ENCODE measurements at places on chromosomes 3 and 15.

- DNase-seq = no peak
Observed at GRCh38 chr15:72962054-72962702, 90.1 kb upstream of the NEO1 start.

GRCh38 chr15:63492541-63493077 is 11.8 kb upstream of the USP3 start:
- DNase-seq = no peak

DNA sequence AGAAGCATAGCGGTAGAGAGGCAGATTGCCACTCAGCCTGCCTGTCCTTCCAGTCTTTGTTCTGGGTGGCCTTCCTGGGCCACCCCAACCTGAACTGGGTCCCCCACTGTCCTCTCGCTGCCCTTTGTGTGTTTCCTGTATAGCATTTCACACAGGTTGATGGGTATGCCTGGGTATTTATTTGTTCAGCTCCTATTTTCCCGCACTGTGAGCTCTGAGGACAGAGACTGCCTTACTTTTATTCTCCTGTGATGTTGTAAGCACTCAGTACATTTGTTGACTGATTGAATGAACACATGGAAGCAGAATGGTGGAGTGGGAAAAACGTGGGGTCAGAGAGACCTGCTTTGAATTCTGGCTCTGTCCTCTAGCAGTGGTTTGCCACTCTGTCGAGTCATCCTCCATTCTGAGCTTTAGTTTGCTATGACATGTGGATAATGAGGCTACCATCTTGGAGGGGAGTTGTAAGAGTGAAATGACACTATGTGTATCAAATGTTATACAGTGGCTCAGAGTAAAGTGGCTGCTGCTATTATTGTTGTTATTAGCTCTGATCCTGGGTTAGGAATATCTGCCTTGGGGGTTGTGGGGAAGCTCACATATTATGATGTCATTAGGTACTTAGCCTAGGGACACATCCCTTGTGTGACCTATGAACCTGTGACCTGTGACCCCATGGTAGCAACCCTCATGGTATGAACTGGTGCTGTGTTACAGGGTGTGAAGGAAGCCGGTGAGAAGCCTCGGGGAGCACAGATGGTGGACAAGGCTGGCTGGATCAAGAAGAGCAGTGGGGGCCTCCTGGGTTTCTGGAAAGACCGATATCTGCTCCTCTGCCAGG is 6.4 kb downstream of the PLEKHO2 start:
- no peak for DNase-seq

GRCh38 chr15:56064152-56064551 is 70.7 kb upstream of the NEDD4 start:
- DNase-seq = no peak

GRCh38 chr3:114212646-114213045 is 24.7 kb downstream of the ZNF80 start:
- no peak for DNase-seq

DNA sequence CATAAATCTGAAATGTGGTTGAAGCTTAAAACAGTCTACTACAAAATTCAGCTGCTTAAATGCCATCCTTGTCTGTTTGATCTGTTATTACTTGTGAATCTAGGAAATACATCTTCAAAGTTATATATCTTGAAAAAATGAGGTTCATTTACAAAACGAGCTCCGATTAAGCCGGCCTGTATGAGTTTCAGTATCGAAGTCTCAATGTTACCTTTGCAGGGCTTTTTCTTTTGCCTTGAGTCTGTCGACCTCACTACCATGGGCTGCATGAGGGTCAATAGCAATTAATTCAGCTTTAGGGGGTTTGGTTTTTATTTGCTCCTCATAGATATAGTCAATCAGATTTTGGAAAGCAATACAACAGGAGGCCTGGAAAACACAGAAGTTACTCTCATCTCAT is 23.2 kb downstream of the ERICH6 start:
- DNase-seq = no peak

DNA sequence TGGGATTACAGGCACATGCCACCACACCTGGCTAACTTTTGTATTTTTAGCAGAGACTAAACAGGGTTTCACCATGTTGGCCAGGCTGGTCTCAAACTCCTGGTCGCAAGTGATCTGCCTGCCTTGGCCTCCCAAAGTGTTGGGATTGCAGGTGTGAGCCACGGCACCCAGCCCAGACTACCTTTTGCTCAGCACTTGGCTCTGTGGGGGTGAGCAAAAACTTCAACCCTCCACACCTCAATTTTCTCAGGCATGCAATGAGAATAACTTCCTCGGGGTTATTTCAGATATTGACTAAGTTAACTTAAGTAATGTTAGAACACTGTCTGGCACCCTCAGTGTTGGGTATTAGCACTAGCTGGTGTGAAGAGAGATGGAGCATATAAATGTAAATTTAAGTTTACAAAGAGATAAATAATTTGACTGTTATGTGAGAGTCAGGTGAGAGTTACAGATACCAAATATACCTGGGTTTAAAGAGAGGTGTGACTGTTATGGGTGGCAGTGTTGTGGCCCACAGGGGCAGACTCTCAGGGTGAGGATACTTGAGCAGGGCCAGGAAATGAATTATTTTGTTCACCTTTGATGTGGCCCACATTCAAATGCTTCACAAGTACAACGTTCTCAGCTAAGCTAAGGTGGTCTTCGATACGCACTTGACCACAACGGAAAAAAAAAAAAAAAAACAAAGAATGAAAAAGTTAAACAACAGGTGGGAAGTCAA is 29.0 kb downstream of the CPOX start:
- DNase-seq = no peak

GRCh38 chr3:106379251-106379750 is 510.5 kb upstream of the CBLB start:
- no peak for DNase-seq

- no peak for DNase-seq
Observed at GRCh38 chr3:157079676-157080369, 80.1 kb downstream of the CCNL1 start.

- no peak for DNase-seq
Observed at GRCh38 chr3:73179601-73180000, 118.1 kb downstream of the EBLN2 start.

DNA sequence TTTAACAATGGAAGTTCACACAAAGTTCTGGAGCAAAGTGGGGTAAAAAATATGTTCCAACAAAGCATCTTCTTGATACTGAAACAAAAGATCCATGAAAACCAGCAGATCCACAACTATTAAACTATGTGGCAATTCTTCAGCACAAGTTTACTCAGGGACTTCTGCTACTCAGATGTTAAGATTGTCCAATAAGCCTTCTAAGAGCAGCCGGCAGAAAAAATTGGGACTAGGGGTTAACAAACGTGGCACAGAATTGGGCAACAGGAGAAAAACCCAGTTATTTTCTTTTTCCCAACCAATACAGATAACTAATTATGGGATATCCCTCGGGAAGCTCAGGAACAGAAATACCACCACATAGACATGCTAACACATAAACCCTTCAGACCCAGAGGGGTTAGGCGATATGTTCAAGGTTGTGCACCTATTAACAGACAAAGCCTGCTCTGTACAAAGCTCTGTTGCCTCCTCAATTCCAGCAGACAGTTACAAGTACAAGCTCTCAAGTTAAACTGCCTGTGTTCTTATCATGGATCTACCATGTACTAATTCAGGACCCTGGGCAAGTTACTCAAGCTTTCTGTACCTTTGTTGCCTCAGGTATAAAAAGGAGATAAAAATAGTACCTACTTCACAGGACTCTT is 6.8 kb downstream of the SSR3 start:
- no peak for DNase-seq

- no peak for DNase-seq
Observed at GRCh38 chr3:197961582-197961945, 1.5 kb downstream of the LMLN start.

DNA sequence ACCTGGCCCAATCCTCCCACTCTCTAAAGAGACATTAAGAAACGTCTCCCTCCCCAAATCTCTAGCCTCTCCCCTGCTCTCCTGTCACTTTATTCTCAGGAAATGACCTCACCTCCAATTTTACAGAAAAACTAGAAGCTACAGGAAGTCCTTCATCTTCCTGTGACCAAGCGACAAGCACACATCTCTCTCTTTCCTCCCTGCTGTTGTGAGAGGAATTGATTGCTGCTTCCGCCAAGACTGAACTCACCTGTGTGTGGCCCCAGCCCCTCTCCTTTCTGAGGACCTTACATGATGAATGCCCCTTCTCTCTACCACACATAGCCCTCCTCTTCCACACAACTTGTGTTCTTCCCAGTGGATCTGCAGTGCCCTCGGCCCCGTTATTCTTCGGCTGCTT is 18.2 kb downstream of the DNAJB8 start:
- DNase-seq = no peak

GRCh38 chr15:29003191-29003839 is 117.5 kb downstream of the APBA2 start:
- no peak for DNase-seq

GRCh38 chr15:94041746-94042145 is 189.6 kb upstream of the MCTP2 start:
- DNase-seq = no peak

- no peak for DNase-seq
Observed at GRCh38 chr3:139523718-139524117, 15.8 kb downstream of the RBP1 start.

DNA sequence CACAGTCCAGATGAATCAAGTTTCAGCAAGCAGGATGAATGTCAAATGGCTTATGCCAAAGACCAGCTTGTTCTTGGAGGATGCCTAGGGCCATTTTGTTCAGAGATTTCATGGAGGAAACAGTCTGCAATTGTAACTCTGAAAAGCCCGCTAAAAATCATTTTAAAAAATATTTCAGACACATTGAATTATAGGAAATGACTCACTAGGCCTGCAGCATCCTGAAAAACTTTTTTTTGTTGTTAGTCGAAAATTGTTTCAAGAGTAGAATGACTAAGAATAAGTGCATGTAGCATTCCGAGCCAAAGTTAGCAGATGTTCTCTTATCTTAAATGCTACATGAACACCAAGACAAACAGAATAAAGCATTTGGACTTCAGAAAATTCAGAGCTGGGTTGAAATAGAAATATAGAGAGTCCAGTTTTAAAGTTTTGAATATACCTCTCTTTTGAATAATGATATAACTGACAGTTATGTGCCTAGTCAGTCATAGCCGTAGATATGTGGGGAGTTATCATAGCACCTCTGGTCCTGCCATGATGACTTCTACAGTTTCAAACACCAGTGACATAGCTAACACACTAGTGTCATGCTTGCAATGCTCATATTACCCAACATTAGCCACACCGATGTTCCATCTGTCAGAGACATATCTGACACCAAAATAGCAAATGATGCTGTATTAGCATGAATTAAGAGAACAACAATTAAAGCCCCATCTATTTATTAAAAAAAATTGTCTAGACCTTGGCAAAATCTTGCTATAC is 1462.8 kb upstream of the GBE1 start:
- DNase-seq = no peak

DNA sequence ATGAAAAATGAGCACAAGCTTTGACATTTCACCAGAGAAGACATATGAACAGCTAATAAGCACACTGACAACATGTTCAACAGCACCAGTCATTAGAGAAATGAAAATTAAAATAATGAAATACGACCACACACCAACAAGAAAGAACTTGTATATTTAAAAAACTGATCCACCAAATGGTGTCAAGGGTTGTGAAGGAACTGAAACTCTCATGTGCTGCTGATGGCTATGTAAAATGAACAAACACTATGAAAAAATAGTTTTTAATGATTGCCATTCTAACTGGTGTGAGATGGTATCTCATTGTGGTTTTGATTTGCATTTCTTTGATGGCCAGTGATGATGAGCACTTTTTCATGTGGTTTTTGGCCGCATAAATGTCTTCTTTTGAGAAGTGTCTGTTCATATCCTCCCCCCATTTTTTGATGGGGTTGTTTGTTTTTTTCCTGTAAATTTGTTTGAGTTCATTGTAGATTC is 193.8 kb downstream of the SCAPER start:
- no peak for DNase-seq

DNA sequence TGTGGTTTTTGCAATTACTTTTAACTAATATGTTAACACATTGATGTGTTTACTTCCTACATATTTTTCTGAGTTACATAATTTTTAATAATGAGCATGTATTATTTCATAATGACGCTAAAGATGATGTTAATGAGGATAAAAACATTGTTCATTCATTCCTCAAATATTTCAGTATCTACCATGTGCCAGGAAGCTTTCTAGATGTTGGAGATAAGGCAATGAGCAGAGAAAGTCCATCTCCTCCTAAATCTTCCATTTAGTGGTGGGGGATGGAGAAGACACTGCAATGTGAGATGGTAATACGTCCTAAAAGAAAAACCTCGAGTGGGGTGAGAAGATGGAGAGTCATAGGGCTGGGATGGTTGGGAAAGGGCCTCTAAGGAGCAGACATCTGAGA is 132.7 kb downstream of the MYLK start:
- DNase-seq = no peak

DNA sequence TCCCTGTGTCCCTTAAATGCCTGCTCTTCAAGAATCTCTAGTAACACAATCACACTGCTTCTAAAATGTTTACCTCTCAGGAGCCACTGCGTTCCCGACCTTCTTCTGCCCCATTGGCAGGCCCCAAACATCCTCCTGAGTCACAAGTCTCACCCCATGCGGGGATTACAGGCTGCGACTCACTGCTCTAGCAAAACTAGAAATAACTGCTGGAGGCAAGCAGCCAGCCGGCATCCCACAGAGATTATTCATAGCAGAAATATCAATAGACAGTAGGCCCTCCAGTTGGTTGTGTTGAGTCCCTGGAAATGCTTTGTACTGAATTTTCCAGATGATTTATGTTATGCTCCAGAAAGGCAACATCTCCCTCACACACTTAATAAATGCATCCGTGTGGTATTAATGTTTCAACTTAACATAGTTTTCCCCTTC is 64.8 kb downstream of the RFTN1 start:
- no peak for DNase-seq

GRCh38 chr15:82950746-82951370 is 1.7 kb downstream of the HOMER2 start:
- no peak for DNase-seq

GRCh38 chr3:179299999-179300613 is 22.7 kb upstream of the ZNF639 start:
- no peak for DNase-seq

- no peak for DNase-seq
Observed at GRCh38 chr15:64501396-64501715, 41.0 kb downstream of the ZNF609 start.

DNA sequence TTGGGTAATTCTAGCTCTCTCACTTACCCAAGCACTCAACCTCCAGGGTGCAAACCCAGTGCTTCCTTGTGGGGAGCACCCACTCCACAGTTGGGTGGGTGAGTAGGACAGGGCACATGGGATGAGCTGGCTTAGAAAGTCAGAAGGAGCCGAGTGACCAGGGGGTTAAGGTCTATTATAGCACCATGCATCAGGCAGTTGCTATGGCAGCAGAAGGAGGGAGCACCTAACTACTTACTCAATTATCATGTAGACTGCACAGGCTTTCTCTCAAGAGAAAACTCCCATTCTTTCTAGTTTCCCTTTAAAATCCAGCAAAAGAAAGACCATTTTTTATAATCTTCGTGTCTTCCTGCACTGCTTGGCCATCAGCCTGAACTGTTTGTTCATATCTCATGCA is 163.0 kb downstream of the OCA2 start:
- DNase-seq = no peak

- DNase-seq = no peak
Observed at GRCh38 chr15:82165948-82166376, 96.6 kb downstream of the EFL1 start.

Data from NCI-H1436 (cell line).